Esophagus squamous epithelium (tissue), 5 donors: ENCODE measurements at places on chromosomes 12 and 14.

- DNase-seq = no peak
These were observed 202.7 kb downstream of the RASSF9 start for GRCh38 chr12:85633491-85633890.

GRCh38 chr14:94594441-94594840, 13.2 kb downstream of the SERPINA5 start:
- no peak for DNase-seq

DNA sequence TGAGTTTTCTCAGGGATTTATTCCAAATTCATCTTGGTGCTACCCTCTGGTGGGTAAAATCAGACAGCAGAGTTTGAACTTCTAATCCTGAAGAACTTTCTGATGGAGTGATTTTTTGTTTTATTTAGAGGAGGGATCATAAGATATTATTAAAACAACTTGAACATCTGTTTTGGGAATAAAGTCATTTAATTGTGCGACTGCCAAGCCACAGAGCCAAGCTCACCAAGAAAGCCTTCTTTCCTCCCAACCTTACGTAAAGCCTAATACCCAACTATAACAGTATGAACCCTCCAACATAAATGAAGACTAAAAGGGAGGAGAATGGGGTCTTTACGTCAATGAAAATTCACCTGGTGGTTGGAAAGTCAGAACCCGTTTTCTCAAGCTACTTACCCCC, 205.5 kb upstream of the IGF1 start:
- DNase-seq = no peak

DNA sequence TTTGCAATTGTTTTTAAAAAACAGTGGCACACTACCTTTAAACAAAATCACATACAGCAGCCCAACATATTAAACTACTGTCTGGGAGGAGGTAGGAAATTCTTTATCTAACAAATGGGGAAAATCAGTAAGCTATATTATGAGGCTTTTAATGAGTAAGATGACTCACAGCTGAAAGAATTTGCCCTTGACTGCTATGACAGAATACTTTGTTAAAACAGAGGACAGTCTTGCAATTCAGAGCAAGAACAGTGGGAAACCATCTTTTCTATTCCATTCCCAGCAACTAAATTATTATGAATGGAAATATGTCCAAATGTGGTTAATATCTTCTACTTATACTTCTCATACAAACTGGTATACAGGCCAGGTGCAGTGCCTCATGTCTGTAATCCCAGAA, 49.2 kb upstream of the SGPP1 start:
- no peak for DNase-seq

DNA sequence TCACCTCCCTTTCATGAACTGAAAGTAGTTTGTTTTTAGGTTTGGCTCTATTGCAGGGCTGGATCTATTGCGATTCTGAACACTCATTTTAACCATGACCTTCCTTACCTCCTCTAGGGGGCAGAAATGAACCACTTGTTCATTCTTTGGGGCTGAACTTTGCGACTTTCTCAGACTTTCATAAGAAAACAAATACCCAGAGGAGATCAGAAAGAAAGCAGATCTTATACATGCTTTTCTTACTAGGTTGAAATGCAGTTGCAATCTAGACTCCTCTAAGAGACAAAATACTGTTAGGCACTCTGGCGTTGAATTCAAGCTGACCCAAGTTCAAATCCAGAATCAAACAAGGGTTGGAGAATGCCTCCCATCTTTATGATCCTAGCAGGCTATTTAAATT, 32.6 kb upstream of the PLEKHG3 start:
- no peak for DNase-seq

GRCh38 chr12:103852498-103852997, 11.5 kb upstream of the NT5DC3 start:
- no peak for DNase-seq

GRCh38 chr14:38047195-38047902, 160.4 kb upstream of the SSTR1 start:
- no peak for DNase-seq

DNA sequence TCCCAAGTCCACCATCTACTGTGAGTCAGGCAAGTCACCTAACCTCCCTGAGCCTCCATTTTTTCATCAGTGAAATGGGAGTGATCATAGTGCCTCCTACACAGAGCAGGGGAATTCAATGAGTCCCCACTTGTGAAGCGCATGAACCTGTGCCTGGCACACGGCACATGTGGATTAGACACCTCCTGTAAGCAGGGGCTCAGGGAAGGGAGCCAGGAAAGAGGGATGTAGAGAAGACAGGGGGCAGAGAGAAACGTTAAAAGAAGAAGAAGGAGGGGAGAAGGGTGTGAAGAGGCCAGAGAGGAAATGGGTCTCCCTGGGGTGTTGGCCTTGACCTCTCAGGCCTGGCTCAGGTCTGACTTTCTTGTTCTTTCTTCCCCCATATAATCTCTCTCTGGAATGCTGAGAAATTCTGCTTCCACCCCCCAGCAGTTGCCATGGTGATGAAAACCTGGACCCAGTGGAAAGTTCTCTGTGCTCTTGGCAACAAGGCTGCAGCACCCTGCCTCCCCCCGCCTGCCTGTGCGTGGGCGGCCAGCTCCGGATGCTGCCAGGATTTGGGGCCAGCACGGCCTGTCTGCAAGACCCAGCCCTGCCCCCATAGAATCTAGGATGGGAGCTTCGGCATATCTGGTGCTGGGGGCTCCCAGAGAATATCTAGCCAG, 94.5 kb downstream of the CALM1 start:
- DNase-seq = no peak

- DNase-seq = no peak
These were observed 92.8 kb downstream of the PTHLH start for GRCh38 chr12:27879708-27880107.

DNA sequence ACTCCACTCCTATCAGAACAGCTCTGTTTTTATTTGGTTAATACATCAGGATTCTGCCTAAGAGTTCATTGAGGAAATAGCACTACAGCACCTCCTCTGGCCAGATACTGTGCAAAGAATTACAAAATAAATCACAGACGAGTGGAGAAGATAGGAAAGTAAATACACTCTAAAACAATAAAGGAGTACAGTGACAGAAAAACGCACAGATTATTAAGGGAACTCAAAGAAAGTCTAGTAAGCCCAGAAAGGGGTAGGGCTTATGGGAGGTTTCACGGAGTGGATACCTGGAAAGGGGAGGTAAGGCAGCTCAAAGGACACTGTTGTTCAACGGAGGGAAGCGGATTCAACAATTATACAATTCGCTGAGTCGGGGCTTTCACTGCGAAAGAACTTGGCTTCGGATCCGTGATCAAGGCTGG, 5.5 kb downstream of the OR10AD1 start:
- no peak for DNase-seq

DNA sequence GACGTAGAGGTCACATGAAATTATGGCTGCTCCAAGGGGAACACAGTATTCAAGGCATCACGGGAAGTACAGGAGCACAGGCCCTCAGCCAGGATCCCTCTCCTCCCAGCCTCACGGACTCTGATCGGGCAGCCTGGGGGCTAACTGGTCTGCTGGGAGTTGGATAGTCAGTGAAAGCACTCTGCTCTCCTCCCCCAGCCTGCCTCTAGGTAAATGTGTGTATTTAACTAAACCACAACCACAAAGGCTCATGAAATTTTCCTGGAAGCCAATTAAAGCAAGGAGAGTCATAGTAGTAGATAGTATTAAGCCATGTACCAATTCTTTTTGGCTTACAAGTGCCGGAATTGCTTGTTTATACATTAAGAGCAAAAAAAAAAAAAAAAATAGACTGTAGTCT, 254.3 kb downstream of the MSRB3 start:
- DNase-seq = no peak

- no peak for DNase-seq
These were observed 1.5 kb downstream of the CHD4 start for GRCh38 chr12:6605421-6606330.

DNA sequence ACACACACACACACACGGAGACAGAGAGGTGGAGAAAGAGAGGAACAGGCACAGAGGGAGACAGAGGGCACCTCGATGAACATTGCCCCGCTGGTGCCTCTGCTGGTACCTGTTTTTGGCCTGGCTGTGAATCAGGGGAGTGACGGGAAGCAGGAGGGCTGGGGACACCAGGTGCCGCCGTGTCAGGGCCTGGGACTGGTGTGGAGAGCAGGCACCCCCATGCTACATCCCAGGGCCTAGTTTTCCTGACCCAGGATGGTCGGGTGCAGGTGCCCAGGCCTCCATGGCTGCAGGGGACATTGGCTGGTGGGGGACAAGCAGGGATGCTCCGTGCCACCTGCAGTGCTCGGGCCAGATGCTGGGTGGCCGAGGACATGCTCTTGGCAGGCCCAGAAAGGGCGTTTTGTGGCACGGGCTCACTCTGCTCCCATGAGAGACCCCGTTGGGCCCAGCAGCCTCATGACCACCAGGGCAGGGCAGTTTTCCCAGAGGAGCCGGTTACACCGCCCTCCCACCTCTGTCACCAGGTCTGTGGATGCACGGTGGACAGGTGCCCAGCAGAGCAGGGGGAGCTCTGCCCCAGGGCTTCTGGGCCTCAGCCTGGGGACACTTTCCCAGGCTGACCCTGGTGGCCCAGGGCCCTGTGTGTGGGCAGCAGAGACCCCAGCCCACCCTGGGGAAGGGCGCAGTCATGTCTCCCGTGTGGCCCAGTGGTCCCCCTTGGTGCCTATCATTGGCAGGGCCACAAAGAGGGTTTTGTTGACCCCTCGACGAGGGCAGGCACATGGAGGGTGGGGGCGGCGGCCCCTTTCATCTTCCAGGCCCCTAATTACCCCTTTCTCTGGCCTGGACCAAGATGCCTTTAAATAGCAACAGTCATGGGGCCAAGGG, 207.5 kb upstream of the RTL1 start:
- DNase-seq = no peak

GRCh38 chr12:83784298-83784890, 1097.7 kb downstream of the TMTC2 start:
- DNase-seq = no peak

DNA sequence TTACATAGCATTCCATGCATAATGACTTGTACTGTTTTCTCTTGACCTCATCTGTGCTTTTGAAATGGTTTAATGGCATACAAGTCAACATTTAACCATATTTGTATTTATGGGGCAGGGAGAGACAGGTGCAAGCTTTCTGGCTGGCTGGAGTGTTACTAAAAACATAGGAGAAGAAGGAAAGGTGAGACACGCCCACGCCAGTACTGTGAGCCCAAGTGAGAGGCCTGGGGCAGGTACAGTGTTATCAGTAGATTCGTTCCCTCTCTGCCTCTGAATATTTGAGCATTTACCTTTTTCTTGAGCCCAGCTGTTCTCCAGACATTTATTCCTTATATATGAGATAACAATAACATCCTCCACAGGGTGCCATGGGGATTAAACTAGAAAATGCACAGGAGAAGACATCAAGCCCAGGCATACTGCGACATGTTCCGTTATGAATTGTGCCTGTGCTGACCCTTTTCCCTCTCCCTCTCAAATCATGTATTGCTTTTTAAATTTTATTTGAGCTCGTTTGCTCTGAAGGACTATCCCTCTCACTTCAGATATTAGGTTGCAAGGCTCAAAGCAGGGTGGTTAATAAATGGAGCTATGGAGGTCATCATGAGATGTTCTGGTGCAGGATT, 34.6 kb upstream of the TUBA1C start:
- DNase-seq = no peak

GRCh38 chr12:114403011-114403689, 2.8 kb downstream of the TBX5 start:
- DNase-seq = no peak

DNA sequence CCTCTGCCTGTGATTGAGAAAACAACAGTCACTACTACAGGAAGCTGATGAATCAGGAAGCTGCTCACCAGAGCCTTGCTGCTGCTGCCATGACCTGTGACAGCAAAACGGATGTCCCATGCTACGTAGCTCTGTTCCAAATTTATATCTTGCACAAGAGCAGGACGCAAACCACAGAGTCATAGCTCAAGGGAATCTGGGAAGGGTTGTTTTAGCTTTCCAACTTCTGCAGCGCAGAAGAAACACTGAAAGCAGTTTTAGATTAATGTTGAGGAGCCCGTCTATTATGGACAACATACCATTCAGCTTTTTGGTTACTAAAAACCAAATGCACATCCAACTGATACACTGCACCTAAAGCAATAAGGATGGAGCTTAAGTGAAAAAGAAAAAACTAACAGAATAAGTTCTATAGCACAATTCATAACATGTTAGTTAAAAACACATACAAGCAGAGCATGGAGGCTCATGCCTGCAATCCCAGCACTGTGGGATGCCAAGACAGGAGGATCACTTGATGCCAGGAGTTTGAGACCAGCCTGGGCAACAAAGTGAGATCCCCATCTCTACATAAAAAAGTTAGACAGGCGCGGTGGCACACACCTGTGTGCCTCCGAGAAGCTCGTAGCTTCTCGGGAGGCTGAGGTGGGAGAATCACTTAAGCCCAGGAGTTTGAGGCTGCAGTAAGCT, 1.7 kb upstream of the ANKRD33 start:
- no peak for DNase-seq

- no peak for DNase-seq
These were observed 303.9 kb upstream of the FKBP4 start for GRCh38 chr12:2490831-2491230.

- no peak for DNase-seq
These were observed 26.2 kb downstream of the EVL start for GRCh38 chr14:100091386-100091785.

GRCh38 chr14:31877255-31877798, 199.8 kb upstream of the ARHGAP5 start:
- no peak for DNase-seq

DNA sequence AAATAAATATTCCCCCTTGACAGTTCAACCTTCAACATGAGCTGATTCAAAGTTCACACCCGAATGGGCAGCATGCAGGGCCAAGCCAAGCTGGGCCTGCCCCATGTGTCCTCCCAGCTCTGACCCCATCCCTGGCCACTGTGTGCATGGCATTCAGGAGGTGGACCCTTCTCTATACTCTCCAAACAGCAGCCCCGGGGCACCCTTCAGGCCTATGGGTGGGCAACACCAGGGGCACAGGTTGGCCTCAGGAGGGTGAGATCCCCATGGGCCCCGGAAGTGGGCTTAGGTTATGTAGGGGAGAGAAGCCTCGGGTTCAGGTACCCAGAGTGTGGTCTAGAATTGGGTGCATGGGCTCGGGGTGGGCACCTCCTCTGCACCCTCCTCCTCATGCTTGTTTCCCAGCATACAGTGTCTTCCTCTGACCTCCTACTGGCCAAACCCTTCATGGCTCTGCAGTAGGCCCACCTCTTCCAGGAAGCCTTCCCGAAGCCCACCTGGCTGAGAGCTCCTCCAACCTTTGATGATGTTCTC, 31.5 kb upstream of the BCL7A start:
- DNase-seq = no peak

DNA sequence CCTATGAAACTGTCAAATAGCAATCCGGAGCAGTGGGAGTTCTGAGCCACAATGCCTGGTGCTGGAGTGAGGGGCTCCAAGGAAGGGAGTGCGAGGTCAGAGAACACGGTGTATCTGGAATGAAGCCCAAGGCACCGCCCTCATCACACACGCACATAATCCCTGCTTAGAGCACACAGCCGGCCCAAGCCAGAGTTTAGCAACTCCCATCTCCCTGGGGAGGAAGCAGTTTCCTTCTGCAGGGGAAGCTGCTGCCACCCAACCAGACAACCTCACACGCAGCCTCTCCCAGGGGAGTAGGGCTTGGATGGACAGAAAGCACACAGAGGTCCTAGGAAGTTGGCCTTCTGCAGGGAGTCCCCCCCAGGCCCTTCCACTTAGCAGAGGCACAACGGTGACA, 31.3 kb downstream of the ACTN1 start:
- DNase-seq = no peak

- no peak for DNase-seq
These were observed 716 bp downstream of the RIOX1 start for GRCh38 chr14:73491256-73492042.
